ENCODE measurements at places on chromosomes 2 and 18. TPM values are rescaled to one million over a fixed set of nuclear protein-coding genes. Genes with fewer than 3 reads are reported as not detected.

The CLIP4 gene
- 13.7 TPM for total RNA-seq

The SLC9A4 gene
- 0.62 TPM for total RNA-seq

The SESTD1 gene
- total RNA-seq, result 108 TPM

The CCDC85A gene
- total RNA-seq, result 1.1 TPM

The FOSL2 gene
- 42.5 TPM for total RNA-seq

The C2orf78 gene
- total RNA-seq, result not detected

The OTOS gene
- not detected for total RNA-seq

The PROKR1 gene
- total RNA-seq, result 0.12 TPM

The CRYGD gene
- not detected for total RNA-seq

The IL36RN gene
- 0.13 TPM for total RNA-seq

The SRD5A2 gene
- total RNA-seq, result not detected

The VIT gene
- not detected for total RNA-seq

- no peak for DNase-seq
- H3K27ac ChIP-seq, result no peak overlapping the region
- H3K4me3 ChIP-seq, result no peak overlapping the region
- H3K4me1 ChIP-seq, result no peaks in the 10 kb centered on the region
These were observed 84.9 kb downstream of the SCN1A start for GRCh38 chr2:166042768-166043390.

DNA sequence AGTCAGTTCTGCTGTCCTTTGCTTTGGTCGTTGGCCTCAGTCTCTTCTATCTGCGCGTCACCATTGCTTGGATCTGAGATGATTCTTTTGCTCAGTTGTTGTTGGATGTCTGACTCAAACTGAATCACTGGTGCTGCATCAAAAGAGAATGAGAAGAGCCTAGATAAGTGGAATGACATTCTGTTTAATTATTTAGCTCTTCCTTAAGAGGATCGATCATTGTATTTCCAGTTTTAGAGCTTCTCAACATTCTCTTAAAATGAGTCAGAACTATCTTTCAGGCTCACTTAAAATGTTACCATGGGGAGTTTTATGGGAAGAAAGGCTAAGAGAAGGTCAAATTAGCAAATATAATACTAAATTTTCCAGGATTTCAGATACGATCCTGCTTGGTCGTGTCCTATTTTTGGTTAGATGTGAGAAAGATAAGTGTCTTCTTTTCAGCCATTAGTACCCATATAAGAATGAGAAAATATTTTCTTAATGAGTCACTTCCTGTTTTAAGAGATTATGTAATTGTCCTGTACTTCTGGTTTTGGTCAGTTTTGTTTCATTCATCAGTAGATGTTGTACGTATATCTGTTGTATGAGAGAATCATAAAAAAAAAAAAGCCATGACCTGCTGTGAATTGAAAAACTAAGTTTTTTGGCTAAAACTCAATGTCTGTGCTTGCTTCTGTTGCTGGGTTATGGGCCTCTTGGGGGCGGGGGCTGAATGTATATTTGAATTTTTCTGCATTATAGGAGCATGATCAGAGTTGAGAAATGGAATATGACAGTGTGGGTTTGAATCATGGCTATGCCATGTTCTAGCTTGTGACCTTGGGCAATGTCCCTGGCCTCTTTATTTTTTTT is 31.6 kb upstream of the CASP10 start:
- H3K4me1 ChIP-seq, result peaks cover 12% of the 10 kb centered on the region
- no peaks in the 10 kb centered on the region for H3K27me3 ChIP-seq
- no peak overlapping the region for H3K4me3 ChIP-seq
- H3K36me3 ChIP-seq, result peaks cover 12% of the 10 kb centered on the region
- no peak overlapping the region for H3K27ac ChIP-seq

- H3K27me3 ChIP-seq, result no peaks in the 10 kb centered on the region
- H3K4me1 ChIP-seq, result peaks cover 38% of the 10 kb centered on the region
- no peaks in the 10 kb centered on the region for H3K36me3 ChIP-seq
- no peak overlapping the region for H3K4me3 ChIP-seq
These were observed 83.4 kb upstream of the RTN4 start for GRCh38 chr2:55133467-55134315.

GRCh38 chr2:103361712-103362111 is 599.9 kb downstream of the TMEM182 start:
- no peak overlapping the region for H3K4me3 ChIP-seq
- H3K4me1 ChIP-seq, result peaks cover 1% of the 10 kb centered on the region
- no peak overlapping the region for H3K27ac ChIP-seq
- H3K27me3 ChIP-seq, result no peaks in the 10 kb centered on the region

DNA sequence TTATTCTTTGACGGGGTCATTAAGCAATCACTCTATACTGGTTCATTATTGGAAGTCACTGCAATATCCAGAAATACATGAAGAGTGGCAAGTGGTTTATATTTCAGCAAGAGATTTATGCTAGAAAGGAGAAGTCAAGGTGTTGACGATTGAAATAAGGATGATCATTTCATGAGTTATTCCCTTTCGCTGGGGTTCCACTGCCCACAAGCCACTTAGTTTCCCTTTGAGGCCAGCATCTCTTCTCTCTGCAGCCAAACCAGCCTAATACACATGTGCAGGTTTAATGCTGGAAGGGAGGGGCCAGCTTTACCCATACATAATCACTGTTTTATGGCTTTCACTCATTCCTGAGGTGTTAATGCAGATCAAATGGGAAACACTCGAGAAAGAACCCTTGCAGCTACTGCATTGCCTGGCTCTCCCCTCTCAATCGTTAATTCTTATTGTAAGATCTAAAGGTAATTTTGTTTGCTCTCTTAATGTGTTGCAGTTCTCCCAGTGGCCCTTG is 108.4 kb downstream of the MEIS1 start:
- peaks cover 65% of the 10 kb centered on the region for H3K4me1 ChIP-seq
- H3K27ac ChIP-seq, result peak overlapping the region; percentile 57
- DNase-seq, result no peak
- peak overlapping the region; percentile 39 for H3K4me3 ChIP-seq
- H3K36me3 ChIP-seq, result peaks cover 18% of the 10 kb centered on the region

DNA sequence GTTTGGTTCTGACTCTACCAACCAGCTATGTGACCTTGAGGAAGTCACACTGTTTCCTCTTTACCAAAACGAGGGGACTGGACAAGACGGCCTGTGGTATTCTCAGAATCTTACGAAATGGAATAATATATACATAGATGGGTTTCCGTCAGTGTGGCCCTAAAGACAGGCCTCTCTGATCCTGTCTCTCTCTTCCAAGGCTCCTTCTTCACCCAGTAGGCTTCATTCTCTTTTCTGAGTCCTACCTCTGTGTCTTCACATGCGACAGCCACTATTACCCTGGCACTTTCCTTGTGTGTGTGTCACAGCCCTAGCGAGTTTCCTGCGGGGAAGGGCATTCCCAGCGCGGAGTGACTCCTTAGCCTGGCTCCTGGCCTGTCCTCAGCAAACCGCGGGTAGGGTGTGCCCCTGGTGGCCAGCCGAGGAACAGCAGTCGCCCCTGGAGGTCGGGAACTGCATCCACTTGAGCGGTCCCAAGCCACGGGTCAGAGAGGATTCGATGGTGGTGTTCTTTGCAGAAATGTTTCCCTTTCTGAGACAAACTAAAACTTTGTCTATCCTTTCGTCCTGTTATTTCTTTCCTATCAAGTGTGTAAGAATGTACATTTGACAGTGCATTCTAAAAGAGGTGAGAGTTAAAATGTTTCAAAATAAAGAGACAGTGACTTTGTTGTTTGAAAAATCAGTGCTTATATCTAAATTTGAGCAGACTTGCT is 63.3 kb downstream of the RAB31 start:
- peaks cover 15% of the 10 kb centered on the region for H3K27me3 ChIP-seq
- DNase-seq, result peak; percentile 84
- no peak overlapping the region for H3K4me3 ChIP-seq
- no peak overlapping the region for H3K27ac ChIP-seq

DNA sequence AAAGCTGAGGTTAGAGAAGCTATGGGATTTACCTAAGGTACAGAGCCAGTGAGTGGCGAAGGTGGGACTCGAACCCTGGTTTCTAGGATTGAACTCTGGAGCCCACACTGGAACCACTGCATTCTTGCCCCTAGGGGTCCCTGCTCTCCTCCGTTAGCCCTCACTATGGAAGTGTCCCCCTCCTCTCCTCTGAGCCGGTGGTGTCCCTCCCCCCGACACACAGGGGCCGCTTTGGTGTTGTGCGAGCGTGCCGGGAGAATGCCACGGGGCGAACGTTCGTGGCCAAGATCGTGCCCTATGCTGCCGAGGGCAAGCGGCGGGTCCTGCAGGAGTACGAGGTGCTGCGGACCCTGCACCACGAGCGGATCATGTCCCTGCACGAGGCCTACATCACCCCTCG is 8.5 kb upstream of the GMPPA start:
- H3K27ac ChIP-seq, result no peak overlapping the region
- H3K4me1 ChIP-seq, result no peaks in the 10 kb centered on the region
- no peaks in the 10 kb centered on the region for H3K36me3 ChIP-seq
- DNase-seq, result no peak
- H3K27me3 ChIP-seq, result peaks cover 70% of the 10 kb centered on the region
- H3K4me3 ChIP-seq, result no peak overlapping the region

GRCh38 chr2:86700690-86701089 is 19.4 kb upstream of the RMND5A start:
- no peak for DNase-seq
- no peaks in the 10 kb centered on the region for H3K27me3 ChIP-seq
- no peak overlapping the region for H3K4me3 ChIP-seq
- no peak overlapping the region for H3K27ac ChIP-seq
- H3K36me3 ChIP-seq, result peaks cover under 1% of the 10 kb centered on the region

DNA sequence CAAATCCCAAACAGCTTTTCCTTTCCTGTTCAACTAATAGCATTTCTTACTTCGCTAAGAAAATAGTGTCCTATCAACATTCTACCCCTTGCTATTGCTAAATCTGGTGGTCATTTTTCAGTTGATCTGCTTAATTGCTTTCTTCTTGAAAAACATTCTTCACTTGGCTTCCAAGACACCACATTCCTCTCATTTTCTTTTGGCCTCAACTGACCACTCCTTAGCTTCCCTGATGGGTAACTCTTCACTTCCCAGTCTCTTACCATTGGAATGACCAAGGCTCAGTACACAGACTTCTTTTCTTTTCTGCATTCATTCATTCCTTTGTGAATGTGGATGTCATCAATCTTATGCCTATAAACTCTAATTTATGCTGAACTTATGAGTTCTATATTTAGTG is 230.8 kb upstream of the CDH2 start:
- no peaks in the 10 kb centered on the region for H3K27me3 ChIP-seq
- H3K4me1 ChIP-seq, result no peaks in the 10 kb centered on the region
- no peak overlapping the region for H3K4me3 ChIP-seq

DNA sequence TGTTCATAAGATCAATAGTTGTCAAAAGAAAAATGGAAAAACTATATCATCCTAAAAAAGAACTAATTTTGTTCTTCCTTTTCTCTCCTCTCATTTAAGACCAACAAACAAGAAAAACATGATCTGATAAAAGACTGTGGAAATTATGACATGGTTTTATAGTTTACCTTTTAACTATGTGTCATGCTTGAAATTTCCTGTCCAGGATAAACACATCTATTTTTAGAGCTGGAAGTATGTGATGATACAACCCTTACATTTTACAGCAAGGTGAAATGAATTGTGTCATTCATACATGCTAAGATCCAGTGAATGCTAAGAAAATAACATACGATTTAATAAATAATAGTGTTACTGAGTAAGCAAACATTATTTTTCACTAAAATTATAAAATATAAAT is 89.9 kb downstream of the GULP1 start:
- H3K27me3 ChIP-seq, result no peaks in the 10 kb centered on the region
- no peak overlapping the region for H3K27ac ChIP-seq
- DNase-seq, result no peak
- no peak overlapping the region for H3K4me3 ChIP-seq
- peaks cover 10% of the 10 kb centered on the region for H3K4me1 ChIP-seq

GRCh38 chr18:7945882-7946281 is 378.8 kb downstream of the PTPRM start:
- no peaks in the 10 kb centered on the region for H3K27me3 ChIP-seq
- peaks cover 4% of the 10 kb centered on the region for H3K4me1 ChIP-seq
- no peak overlapping the region for H3K27ac ChIP-seq
- no peak for DNase-seq

GRCh38 chr2:105928563-105928962 is 183.9 kb downstream of the NCK2 start:
- peaks cover 2% of the 10 kb centered on the region for H3K36me3 ChIP-seq
- no peak overlapping the region for H3K4me3 ChIP-seq
- DNase-seq, result no peak
- H3K27me3 ChIP-seq, result no peaks in the 10 kb centered on the region
- H3K4me1 ChIP-seq, result peaks cover 30% of the 10 kb centered on the region

- peaks cover 2% of the 10 kb centered on the region for H3K27me3 ChIP-seq
- no peaks in the 10 kb centered on the region for H3K4me1 ChIP-seq
- no peak overlapping the region for H3K4me3 ChIP-seq
- no peak for DNase-seq
- peaks cover under 1% of the 10 kb centered on the region for H3K36me3 ChIP-seq
These were observed 35.4 kb downstream of the EMILIN2 start for GRCh38 chr18:2882201-2882600.

- H3K27ac ChIP-seq, result no peak overlapping the region
- no peaks in the 10 kb centered on the region for H3K4me1 ChIP-seq
- no peaks in the 10 kb centered on the region for H3K27me3 ChIP-seq
- H3K36me3 ChIP-seq, result no peaks in the 10 kb centered on the region
- no peak for DNase-seq
These were observed 47.1 kb downstream of the SPTBN1 start for GRCh38 chr2:54503192-54503591.

DNA sequence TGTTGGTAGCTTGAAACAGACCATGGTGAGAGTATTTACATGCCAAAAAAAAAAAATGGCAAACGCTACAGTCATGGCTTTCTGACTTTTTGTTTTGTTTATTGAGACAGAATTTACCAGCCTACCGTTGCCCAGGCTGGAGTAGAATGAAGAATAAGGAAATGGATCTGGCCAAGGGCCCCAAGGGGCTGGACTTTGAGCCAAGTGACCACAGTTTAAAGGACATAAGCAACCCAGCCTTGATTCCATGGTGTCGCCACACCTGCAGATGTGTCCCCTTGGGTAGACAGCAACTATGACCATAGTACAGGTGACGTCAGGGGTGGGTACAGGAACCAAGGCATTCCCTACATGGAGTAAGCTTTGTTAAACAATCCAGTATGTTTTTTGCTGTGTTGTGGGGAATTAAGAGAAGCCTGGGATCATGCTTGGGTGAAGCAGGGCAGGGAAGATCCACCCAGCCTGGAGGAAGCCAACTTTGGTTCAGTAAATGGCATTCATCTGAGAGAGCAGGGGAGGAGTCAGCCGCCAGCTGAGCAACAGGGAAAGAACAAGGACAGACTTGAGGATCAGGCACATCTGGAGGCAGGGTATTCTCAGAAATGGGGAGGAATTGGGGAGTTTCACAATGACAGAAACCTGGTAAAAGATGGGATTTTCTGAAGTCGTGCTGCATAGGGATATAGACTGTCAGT is 110.3 kb upstream of the SH3BP4 start:
- H3K27me3 ChIP-seq, result no peaks in the 10 kb centered on the region
- no peak overlapping the region for H3K27ac ChIP-seq
- H3K36me3 ChIP-seq, result no peaks in the 10 kb centered on the region
- H3K4me1 ChIP-seq, result peaks cover 8% of the 10 kb centered on the region
- H3K4me3 ChIP-seq, result no peak overlapping the region

All from progenitor cell of endocrine pancreas (in vitro differentiated cells).